ENCODE measurements at places on chromosomes 6 and 20. TPM values are rescaled to one million over a fixed set of nuclear protein-coding genes. Genes with fewer than 3 reads are reported as not detected.

DNA sequence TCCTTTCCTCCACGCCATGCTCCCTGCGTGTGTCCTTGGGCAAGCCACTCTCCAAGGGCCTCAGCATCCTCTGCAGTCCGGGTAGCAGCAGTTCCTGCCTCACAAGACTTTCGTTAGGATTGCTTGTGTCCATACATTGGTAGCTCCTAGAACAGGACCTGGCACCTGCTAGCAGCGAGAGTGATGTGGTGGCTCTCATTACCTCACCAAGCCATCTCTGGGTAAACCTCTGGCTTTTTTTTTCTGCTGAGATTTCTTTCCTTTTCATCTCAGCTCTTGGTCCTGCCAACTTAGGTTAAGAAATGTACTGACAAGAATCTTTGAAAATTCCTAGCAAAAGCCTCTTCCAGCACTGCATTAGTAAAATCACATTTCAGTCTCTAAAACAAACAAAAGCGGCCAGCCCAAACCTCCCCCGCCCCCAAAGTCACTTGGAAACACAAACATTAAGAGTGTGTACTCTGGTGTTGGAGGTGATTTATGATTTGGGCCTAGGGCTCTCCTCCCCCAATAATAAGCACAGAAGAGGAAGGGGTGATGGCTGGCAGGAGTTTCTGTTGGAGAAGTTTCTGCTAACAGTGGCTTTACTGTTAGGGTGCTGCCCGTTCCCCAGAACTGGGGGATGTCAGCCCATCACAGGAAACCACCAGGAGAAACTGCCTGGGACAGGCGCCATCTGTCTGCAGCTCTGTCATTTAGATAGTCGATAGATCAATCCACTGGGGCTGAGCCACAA lies 199.2 kb downstream of the CD83 start:
- peak; percentile 34 for DNase-seq

- peak; percentile 97 for DNase-seq
These were observed 56.5 kb downstream of the CD40 start for GRCh38 chr20:46174469-46175126.

Gene FKBP1C
- 1.1 TPM for total RNA-seq

DNA sequence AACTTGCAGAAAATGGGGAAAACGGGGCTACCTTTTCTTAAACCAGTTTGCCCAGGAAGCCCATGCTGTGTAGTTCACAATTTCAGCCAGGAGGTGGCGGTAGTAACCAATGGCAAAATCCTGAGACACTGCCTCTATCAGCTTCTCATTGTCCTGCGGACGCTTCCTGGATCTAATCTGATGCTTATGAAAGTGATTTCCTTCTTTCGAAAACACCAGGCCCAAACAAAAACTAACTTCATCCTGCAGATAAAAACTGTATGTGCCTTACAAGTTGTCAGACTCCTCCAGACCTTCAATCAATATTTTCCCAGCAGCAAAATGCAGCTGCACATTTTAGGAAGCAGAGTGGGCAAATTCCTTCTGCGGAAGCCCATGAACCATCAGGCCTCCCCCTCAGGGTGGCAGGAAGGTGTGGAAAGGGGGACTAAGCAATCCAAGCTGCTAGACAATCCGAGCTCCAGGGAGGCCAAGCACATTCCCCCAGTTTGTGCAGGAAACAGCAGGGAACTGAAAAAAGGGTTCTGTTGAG lies 88.5 kb downstream of the LY86 start:
- peak; percentile 90 for DNase-seq

Gene HCRTR2
- not detected for total RNA-seq

DNA sequence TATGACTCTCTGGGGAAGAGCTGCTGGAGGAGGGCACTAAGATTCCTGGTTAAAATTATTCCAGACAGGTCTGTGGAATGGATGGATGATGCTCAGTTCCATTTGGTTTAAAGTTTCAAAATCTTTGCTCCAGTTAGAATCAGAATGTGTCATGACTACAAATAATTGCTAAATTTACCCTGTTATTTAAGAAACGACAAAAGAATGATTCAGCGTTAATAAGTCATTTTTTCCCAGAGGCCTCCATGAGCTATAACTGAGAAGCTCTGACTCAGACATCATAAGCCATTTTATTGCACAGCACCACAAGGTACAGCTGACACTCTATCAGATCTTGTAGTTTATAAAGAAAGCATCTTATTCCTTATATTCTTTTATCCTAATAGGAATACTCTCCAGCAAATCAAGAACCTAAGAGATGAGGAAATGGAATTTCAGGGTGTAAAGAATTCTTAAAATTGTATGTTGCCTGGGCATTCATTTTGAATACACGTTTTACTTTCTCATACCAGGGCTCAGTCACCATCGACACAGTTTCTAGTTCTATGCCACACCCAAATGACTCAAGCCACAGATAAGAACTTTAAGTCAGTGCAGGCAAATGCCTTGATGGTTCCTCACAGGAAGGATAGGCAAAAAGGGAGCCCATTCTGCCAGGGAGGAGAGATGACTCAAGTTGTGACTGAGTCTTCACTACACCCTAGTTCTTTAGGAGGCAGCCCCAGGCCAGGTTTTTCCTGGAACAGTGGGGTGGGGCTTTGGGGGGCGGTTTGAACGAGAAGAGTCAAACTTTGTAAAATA lies 636.0 kb downstream of the MMUT start:
- peak; percentile 69 for DNase-seq

DNA sequence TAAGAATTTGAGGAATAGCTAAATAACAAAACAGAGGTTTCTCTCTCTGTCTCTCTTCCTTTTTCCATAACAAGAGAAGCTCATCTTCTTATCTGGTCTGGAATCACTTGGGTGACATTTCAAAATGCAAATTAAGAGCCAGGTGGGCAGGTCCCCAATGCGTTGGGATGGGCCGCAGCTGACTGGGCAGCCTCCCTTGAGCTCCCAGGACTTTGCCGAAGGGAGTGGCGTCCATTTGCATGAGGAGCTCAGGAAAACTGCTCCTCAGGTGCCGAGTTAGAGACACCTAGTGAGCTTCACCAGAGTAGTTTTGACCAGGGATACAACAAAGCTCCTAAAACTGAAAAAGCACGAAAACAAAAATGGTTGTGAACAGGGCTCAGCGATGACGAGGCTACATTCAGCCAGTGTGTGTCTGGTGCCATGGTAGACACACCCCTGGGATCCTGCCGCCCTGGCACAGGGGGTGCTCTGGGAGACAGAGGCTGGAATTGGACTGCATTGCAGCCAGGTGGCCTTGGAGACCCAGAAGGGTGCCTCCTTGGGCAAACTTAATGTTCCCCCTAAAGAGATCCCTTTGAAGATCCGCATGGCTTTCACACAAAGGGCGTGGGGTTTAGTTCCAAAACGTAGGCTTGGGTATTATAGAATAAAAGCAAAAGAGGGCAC lies 13.5 kb upstream of the SERPINB6 start:
- no peak for DNase-seq

Gene ZSCAN23
- total RNA-seq = 7.4 TPM

GRCh38 chr6:79775222-79775621 lies 144.1 kb downstream of the SH3BGRL2 start:
- no peak for DNase-seq

DNA sequence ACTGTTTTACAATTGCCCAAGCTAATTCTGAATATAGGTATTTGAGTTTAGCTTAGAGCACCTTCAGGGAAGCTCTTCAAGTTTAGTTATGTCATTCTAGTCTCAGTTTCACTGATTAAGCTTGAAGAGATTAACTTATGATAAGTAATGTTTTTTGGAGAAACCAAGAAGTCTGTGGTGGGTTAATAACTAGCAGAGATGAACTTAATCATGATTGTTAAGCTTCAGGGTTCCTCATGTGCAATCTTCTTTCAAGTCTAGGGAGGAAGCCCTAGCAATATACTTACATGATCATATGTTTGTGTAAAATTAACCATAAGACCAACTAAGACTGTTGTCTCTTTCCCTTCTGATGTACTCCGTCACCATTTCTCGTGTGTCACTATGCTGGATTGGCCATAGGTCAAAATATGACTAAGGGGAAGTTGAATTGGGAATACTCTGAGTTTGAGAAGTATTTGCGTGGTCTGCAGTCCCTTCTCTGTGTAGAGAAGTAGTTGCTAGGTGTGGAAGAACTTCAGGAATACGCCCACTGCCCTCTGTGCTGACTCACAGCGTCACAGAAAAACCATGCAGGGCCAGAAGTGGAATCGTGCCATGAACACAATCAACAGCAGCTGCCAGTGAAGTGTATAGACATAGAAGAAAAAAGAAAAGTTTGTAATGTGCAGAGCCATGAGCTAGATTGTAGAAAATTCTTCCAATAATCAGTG lies 88.3 kb downstream of the SH3BGRL2 start:
- no peak for DNase-seq

- DNase-seq = no peak
These were observed 15.3 kb downstream of the FARS2 start for GRCh38 chr6:5276581-5276980.

Gene EMILIN3
- total RNA-seq = not detected

- no peak for DNase-seq
These were observed 12.5 kb downstream of the COL10A1 start for GRCh38 chr6:116113386-116113785.

Gene NOX3
- total RNA-seq = not detected

DNA sequence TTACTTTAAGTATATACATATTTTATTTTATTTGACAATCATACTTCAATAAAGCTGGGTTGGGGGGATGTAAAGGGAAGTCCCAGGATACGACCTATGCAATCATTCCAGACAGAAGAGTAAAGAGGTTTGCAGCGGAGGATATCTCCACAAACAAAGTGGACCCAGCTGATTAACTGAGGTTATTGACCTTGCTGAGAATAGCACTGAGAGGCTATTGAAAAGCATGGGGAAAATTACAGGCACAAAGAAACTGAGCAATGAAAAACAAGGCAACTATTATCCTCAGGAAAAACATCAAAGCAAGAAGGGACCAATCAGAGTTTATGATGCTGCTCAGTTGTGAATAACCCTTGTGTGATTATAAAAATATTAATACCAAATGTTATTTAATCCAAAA lies 32.6 kb downstream of the SERPINB1 start:
- DNase-seq = no peak

GRCh38 chr6:118902726-118903125 lies 8.8 kb downstream of the ASF1A start:
- no peak for DNase-seq

- DNase-seq = no peak
These were observed 385.5 kb downstream of the TENT5A start for GRCh38 chr6:81366972-81367371.

Gene TPBG
- total RNA-seq = 47.8 TPM

GRCh38 chr6:136654086-136654485 lies 103.9 kb upstream of the MAP7 start:
- DNase-seq = no peak

Gene COL11A2
- total RNA-seq = 1.8 TPM

- no peak for DNase-seq
These were observed 91.6 kb downstream of the PRND start for GRCh38 chr20:4813076-4813862.

- no peak for DNase-seq
These were observed 24.7 kb downstream of the PTGIS start for GRCh38 chr20:49543071-49543857.

DNA sequence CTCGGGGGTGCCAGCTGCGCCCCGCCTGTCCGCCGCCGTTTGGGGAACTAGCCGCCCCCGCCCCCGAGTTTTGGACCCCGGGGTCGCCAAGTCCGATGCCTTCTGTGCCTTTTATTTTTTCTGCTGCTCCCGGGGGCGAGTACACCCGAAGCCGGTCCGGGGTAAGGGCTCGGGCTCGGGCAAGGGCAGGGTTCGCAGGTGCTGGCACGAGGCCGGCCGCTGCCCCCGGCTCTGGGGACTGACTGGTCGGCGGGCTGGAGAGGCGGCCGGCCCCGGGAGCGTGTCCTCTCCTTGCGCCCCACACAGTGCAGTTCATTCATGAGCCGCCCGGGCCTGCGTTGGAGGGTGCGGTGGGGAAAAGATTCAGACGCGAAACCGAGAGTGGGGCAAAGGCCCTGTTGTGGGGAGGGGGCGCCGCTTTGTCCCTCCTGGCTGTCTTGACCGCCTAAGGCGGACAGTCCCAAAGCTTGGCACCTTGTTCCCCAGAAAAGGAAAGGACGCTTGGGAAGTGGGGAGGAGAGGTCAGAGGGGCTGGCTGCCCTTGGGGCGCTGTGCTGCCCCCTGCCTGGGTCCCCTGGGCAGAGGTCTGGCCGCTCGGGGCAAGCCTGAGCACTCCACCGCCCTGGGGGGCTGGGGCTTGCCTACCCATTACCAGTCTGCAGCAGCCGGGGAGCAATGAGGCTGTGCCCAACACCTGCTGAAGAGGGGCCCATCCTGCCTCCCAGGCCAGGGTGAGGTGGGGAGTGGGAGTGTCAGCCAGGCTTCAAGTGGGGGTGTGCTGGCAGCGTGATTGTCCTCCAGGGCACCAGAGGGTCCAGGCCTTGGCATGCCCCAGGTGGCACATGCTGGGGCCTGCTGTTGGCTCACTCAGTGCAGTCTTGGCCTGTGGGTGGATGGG lies 915 bp downstream of the TMEM63B start:
- peak; percentile 88 for DNase-seq

- DNase-seq = no peak
These were observed 121.4 kb downstream of the TPBG start for GRCh38 chr6:82484737-82485626.

DNA sequence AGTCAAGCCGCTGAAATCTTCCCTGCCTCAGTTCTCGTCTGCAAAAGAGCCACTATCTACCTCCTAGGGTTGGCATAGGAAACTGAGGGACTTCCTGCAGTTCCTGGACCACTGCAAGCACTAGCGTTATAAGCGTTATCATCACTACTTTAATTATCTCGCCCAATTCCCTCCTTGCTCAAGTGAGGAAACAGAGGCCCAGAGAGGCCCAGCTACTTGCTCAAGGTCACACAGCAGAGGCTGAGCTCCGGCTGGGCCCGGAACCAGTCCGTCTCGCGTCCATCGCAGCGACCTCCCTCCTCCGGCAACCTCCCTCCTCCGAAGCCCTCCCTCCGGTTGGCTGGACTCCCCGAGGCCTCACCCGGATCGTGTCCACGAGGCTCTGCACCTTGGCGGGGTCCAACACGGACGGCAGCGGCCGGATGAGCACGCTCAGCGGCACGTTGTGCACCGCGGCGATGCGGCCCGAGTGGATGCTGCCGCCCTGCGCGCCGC lies 338 bp downstream of the SRXN1 start:
- DNase-seq = no peak

- no peak for DNase-seq
These were observed 27.8 kb upstream of the LGSN start for GRCh38 chr6:63347599-63347998.

DNA sequence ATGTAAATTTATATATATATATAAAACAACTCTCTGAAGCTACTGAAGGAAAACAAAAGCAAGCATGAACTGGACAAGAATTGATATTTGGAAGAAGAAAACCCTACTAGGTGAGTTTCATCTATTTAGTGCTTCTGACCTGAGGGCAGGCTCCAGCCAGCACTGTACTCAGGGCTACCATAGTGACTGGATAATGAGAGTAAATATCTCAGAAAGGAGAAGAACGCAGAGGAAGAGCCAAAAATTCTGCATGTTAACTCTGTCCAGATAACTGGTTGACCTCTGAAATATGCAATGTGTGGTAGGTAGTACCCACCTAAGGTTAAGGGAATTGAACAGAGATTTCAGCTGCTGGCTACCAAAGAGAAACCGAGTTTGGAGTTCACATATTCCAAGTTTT lies 41.4 kb upstream of the CCN2 start:
- DNase-seq = no peak
